ENCODE measurements at places on chromosomes 3 and 15. TPM values are rescaled to one million over a fixed set of nuclear protein-coding genes. Genes with fewer than 3 reads are reported as not detected.

DNA sequence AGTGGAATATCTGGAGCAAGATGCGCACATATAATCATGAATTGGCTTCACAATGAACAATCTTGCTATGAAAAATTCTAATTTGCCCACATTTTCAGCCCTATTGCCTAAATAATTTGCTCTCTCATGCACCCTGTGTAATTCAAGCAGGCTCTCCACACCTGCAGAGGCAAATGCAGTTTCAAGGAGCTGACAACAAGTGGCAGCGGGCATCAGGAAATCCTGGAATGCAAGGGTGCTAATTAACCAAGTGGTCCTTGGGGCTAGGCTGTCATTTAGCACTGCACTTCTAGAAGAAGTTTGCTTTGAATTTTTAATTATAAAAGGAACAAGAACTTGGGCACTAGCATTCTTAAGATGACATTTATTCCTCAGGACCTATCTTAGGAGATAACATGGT is 56.3 kb upstream of the ICE2 start:
- no peak for DNase-seq

DNA sequence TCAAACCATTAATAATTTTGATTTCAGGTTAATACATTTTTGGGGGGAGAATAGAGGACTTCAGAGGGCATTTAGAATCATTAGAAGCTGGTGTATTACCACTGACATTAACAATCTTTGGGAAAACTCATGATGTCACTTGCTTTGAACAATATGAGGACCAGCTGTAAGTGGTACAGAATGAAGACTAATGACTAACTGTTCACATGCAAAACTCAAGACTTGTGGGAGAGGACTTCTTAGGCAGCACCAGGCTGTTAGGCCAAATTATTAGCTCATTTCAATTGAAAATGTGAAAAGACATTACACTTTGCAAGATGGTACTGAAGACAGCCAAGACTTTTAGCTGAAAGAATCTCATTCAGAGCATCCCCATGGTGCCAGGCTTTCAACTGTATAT is 426.2 kb upstream of the ADAMTS9 start:
- DNase-seq: no peak

GRCh38 chr15:56490461-56490860 is 25.5 kb upstream of the MNS1 start:
- DNase-seq: no peak

Gene GPR15
- not detected for total RNA-seq

GRCh38 chr15:65377105-65377975 is 462 bp downstream of the IGDCC3 start:
- peak; percentile 24 for DNase-seq

- DNase-seq: no peak
Measured at GRCh38 chr3:108218811-108219210, 3.4 kb downstream of the IFT57 start.

Gene ARHGEF26
- 0.42 TPM for total RNA-seq

Gene TGM4
- total RNA-seq: not detected

DNA sequence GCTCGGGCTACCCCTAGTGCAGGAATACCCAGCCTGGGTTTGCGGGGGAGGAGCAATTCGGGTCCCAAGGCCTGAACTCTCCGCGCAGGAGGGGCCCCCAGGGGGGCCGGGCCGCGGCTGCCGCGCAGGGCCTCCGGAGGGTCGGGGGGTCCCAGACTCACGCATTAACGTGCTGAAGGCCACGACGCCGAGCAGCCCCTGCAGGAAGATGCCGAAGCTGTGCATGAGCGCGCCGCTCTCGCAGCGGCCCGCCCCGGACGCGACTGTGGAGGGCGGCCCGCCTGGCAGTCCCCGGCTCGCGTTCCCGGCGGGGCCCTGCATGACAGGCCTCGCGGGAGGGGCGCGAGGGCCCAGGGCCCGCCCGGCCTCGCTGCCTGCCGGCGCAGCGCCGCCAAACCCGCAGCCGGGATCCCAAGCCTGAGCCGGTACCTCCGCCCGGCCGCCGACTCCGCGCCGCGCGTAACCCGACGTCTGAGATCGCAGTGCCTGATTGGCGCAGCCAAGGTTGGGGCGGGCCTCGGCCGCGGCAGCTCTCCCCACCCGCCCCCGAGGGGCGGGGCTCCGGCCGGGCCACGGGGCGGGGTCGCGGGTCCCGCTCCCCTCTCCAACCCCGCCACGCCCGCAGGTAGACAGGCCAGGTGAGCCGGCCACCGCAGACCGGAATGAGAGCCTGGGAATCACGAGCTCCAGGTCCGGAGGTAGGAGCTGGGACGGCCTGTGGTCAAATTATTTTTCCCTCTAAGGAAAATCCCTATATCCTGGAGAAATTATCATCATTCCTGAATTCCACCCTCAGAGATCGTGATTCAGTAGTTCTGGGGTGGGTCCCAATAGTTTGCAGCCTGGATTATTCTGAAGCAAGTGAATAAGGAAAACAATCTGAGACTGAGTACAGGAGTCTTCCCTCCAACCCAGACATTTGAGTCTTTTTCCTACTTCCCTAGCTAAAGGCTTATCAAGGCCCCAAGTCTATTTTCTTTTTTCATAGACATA is at the start of gene STIMATE:
TSS of gene STIMATE (minus strand) at position 419 of the 993 bp plus-strand sequence. CDS start at position 321, 98 bp downstream.
- DNase-seq: peak; percentile 94

GRCh38 chr3:129182390-129183185 is 1.1 kb downstream of the CNBP start:
- no peak for DNase-seq

Gene MTMR10
- total RNA-seq: 22.1 TPM

- no peak for DNase-seq
Measured at GRCh38 chr15:85473455-85473854, 93.1 kb downstream of the AKAP13 start.

- peak; percentile 48 for DNase-seq
Measured at GRCh38 chr3:187986514-187986934, 167.4 kb upstream of the LPP start.

Gene STRA6
- total RNA-seq: not detected

DNA sequence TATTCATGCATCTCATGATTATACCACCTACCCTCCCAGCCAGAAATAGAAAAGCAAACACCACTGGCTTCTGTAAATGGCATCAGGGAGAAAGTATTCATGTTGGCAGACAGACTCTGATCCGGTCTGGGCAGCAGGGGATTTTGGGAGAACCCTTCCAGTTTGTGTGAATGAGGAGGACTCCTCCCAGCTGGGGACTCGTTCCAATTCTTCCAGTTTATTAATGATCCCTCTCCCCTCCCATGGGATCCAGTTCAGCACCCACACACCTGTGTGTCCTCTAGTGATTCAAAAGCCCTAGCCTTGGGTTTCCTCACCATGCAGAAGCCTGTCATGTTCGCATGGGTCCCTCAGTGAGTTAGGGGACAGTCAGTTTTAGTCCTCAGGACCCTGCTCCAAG is 110.9 kb downstream of the IQSEC1 start:
- no peak for DNase-seq

GRCh38 chr3:12943124-12944021 is 102.0 kb upstream of the RPL32 start:
- DNase-seq: peak; percentile 74

DNA sequence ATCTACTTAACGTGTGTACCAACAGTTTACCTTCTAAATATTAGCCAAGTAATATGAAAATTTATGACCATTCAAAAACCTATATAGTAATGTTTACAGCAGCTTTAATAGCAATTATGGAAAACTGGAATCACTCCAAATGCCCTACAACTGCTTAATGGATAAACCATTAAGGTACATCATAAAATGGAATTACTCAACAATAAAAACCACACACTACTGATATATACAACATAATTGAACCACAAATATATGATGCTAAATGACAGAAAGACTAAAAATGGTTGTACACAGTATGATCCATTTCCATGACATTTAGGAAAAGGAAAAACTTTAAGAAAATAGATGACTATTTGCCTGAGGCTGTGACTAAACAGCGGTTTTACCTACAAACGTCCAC is 467.1 kb upstream of the EPHA6 start:
- DNase-seq: no peak

GRCh38 chr3:39191773-39192172 is 622 bp downstream of the XIRP1 start:
- DNase-seq: no peak

DNA sequence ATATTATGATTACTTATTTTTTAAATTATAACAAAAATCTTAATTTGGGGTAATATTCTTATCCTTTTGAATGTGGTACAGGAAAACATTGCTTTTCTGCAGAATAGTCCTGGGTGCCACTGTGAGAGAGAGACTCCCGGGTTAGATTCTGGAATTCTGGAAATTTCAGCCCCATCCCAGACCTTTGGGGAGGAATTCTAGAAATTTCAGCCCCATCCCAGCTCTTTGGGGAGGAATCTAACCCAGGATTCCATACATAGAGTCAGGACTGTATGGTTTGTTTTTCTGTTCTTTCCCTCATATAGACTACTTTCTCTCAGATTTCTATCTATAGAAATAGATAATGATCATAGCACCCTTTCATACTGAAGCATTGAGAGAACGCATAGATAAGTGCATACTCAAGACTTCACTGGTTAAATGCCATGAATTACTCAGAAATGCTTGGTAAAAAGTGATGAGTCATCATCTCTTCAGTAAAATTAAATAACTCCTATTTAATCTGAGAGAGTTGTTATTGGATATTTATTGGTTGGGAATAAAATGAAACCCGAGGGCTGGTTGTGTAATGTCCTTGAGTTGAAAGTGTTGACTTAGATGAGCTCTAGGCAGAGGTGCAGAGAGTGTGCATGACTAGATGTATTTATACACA is 8.3 kb downstream of the EIF2AK4 start:
- DNase-seq: no peak

Gene PHC3
- total RNA-seq: 39.7 TPM

- DNase-seq: no peak
Measured at GRCh38 chr15:52143873-52144272, 31.3 kb upstream of the BCL2L10 start.

- no peak for DNase-seq
Measured at GRCh38 chr3:47487265-47487664, 11.5 kb upstream of the SCAP start.

Measured in psoas muscle (tissue), 8 donors.